ENCODE measurements at places on chromosomes 6 and 20.

DNA sequence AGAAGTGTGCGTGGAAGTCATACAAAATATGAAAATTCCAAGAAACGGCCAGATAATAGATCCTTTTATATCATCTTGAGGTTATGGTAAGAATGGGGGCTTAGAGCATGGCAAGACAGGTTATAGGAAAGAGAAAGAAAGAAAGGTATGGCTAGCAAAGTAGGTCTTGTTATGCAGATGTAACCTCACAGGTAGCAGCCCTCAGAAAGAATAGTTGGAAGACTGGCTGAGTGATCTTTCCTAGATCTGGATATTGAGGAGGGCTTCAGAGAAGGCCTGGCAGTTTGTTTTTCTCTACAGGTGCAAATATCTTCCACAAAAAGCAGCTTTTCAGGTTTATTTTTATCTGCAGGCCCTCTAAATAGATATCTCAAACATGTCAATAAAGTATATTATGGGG is 679.5 kb downstream of the KHDRBS2 start:
- DNase-seq, result no peak

DNA sequence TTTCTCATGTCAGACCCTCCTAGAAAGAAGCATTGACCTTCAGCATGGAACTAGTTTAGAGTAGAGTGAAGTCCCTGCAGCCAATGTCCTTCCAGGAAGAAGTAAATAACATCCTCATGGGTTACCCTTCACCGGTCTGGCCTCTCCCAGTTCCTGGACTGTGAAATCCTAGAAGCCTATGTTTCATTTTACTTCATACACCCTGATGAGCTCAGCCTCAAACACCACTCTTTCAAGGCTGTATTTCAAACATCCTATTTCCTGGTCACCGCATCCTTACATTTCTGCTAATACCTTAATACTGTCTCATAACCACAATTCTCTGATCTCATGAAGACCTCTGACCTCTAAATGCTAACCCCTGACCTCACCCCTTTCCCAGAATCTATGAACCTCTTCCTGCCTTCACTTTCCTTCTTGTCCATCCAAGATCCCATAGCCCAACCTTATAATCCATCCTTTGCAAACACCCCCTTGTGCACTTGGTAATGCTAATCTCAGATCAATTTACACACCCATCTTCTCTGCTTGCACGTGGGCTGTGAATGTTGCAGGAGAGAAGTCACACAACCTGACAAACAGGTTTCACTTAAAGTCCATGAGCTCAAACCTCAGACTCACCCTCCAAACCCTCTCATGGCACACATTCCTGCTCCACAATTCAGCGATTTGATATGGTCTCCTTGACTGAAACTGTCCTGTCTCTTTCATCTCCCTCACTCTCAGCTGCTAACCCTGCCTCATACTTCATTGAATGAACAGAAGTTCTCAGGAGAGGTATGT is 30.2 kb downstream of the SLC2A10 start:
- no peak for DNase-seq

GRCh38 chr6:25874822-25875562 is 949 bp upstream of the SLC17A3 start:
- no peak for DNase-seq

DNA sequence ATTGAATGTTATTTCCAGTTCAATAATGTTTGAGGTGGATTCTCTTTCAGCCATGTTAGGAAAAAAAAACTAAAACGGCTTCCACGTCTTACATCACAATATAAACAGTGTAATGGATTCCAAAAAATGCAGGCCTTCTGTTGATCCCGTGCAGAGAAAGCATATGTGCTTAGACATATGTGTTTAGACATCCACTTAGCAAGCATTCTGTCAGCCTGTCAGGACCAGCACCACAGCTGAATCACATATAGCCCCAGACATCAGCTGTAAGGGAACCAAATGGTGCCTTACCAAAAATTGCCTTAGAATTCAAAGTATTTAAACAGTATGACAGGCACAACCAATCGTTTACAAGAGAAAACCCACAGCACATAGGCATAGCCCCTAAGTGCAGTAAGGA is 304.9 kb downstream of the EYA4 start:
- peak; percentile 92 for DNase-seq

GRCh38 chr6:110054664-110055386 is 76.7 kb downstream of the GPR6 start:
- DNase-seq, result no peak

- peak; percentile 86 for DNase-seq
These were observed 155.5 kb upstream of the SIM1 start for GRCh38 chr6:100620085-100620840.

DNA sequence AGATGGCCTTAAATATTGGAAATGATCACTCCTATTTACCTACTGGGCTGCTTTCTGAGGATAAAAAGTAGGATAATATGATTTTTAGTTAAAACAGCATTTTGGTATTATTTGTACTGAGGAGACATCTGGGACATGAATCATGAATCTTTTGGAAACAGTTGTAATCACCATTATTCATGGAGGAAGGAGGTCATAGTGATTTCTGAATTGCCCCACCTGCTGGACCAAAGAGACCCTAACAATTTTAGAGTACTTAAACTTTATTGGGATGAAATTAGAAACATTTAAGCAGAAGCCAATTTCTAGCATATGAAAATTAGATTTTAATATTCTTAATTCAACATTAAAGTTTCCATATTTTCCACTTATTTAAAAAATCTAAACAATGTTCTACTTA is 108.4 kb upstream of the SIM1 start:
- DNase-seq, result peak; percentile 67

- DNase-seq, result no peak
These were observed 183.2 kb upstream of the KCNG1 start for GRCh38 chr20:51206032-51206662.

DNA sequence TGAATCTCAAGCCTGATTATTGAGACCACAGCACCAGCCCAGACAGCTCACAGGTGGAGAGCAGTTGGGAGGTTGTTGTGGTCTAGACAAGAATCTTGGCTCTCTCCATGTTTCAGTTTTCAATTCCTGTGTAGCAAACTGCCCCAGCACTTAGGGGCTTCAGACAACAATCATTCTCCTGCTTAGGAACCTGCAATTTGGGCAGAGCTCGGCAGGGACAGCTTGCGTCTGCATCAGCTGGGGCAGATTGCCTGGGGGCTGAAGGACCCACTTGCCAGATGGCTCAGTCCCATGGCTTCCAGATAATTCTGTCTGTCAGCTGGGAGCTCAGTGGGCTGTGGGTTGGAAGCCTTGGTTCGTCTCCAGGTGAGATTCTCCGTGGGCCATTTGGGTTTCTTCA is 6.9 kb downstream of the TGM6 start:
- DNase-seq, result no peak

Data from fibroblast of skin of scalp (primary cell).